CD4-positive, alpha-beta T cell treated with Interleukin-6 at 100 ng/mL for 8 hours (primary cell): ENCODE measurements at places on chromosomes 2 and 18.

GRCh38 chr2:111205774-111206173 is 85.1 kb downstream of the BCL2L11 start:
- DNase-seq, result no peak

DNA sequence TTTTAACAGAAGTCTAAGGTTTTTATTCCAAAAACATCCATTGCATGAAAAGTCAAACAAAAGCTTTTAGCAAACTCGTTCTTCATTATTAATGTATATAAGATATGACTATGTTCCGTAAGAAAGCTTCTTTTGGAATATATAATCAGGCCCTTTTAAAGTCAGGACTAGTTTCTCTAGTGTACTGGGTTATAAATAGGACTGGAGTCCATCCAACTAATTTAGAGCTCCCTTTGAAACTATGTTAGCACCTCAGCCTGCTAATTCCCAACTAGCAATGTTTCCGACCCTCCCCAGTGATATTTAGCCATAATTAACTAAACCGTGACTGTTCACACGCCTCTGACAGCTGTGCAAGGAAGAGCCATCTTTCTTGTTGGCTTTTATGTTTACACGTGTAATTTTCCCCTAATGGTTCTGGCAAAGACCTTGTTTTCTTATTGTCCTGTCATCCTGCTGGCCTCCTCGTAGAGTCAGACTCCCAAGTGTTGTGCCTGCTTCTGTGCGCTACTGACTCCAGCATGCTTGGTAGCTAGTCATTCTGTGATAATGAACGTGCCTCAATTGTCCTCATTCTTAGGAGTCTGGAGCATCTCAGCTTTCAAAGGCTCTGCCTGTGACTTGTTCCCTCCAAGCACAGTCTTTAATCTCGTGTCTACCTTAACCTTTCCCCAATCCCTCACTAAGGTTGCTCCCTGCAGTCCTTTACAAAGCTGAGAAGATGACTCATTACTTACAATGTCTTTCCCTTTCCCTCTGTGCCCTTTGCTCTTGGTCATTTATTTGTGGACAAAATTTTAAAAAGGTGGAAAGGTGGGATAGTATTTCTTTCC is 172.2 kb upstream of the RASGRP3 start:
- no peak for DNase-seq

- DNase-seq, result no peak
Observed at GRCh38 chr2:83967854-83968253, 491.2 kb downstream of the SUCLG1 start.

- DNase-seq, result peak; percentile 41
Observed at GRCh38 chr2:58042486-58042970, 4.1 kb upstream of the VRK2 start.

DNA sequence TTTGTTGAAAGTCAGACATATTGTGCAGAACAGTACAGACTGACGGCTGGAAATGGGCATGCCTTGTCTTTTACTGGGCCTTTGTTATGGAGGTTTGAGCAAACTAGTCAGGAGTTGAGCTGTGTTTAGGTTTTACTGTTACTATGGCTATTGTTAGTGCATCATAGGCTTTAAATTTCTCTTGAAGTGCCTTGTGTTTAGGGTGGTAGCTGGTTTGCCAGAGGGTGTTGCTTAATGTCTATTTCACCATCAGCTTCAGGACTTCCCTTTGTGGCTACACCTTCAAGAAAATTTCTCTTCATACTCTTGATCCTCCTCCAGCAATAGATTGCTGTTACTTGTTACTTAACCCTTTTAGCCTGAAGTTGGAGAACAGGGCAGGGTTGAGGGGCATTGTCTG is 104.6 kb downstream of the CAPN13 start:
- no peak for DNase-seq

GRCh38 chr2:145344076-145344724 is 824.3 kb upstream of the ZEB2 start:
- no peak for DNase-seq

DNA sequence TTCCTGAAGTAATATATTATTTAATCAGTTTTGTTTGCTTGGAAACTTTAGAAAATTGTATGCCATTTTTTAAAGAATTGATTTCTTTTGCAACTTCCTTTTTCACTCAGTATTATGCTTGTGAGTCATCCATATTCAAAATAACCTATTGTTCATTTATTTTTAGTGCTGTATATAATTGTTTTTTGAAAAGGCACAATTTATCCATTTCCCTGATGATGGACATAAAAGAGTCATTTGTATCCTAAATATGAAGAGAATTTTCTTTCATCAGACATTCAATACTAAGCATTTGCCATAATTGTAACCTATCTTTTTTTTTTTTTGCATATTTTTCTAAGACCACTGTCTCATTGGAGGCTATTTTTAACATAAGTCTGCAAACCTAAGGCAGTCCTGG is 134.1 kb upstream of the SERPINE2 start:
- DNase-seq, result no peak

GRCh38 chr18:46953195-46953594 is 35.8 kb downstream of the KATNAL2 start:
- no peak for DNase-seq

DNA sequence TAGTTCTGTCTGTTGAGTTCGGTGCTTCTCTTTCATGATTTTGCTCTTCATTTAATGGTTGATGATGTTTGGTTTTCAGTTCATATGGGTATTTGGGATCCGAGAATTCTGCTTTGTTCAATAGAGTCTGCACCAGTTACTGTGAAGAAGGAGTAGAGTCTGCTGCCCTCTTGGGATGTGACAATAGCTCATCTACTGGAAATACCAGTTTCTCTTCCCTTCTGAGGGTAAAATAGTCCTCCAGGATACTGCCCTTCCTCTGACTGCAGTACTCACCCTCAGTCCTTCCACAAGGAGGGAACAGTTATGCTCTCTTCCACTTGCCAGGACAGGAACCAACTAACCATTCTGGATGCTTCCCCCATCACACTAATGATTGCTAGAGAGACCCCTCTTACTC is 12.5 kb upstream of the TNFAIP6 start:
- no peak for DNase-seq

GRCh38 chr2:227960317-227960716 is 88.9 kb downstream of the DAW1 start:
- DNase-seq, result no peak

- no peak for DNase-seq
Observed at GRCh38 chr2:132758995-132759394, 89.0 kb upstream of the LYPD1 start.

GRCh38 chr18:67410075-67411070 is 106.1 kb downstream of the DSEL start:
- no peak for DNase-seq

GRCh38 chr18:55880617-55881016 is 292.6 kb upstream of the TCF4 start:
- no peak for DNase-seq

GRCh38 chr2:193267496-193268002 is 1072.8 kb upstream of the TMEFF2 start:
- no peak for DNase-seq

- DNase-seq, result no peak
Observed at GRCh38 chr2:47237375-47238334, 82.5 kb upstream of the STPG4 start.

GRCh38 chr2:15436195-15436594 is 124.9 kb downstream of the NBAS start:
- no peak for DNase-seq

GRCh38 chr2:183409662-183410061 is 285.4 kb downstream of the NUP35 start:
- no peak for DNase-seq

DNA sequence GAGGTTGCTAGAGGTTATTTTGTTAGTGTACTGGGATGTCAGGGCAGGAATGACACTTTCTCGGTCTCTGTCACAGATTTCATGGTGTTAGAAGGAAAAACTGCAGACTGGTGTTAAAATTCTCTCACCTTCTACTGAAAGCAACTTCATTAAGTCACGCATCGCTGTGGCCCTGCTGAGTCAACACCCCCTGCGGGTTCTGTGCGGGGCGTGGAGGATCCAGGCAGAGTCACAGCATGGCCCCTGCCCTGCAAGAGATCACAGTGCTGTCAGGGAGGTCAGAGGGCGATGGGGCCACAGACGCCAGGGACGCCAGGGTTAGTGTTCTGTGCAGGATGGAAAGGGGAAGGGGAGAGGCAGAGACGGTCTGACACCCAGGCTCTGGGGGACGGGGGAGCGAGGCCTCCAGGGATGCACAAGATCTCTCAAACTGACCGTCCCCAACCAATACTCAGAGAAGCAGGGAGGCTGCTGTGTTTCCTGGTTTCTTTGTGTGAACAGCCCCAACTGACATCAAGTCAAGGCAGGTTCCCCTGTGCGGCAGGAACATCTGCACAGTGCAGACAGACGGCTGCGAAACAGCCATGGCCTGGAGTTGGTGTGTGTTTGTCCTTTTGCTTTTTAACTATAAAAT is 354.9 kb upstream of the SALL3 start:
- no peak for DNase-seq

DNA sequence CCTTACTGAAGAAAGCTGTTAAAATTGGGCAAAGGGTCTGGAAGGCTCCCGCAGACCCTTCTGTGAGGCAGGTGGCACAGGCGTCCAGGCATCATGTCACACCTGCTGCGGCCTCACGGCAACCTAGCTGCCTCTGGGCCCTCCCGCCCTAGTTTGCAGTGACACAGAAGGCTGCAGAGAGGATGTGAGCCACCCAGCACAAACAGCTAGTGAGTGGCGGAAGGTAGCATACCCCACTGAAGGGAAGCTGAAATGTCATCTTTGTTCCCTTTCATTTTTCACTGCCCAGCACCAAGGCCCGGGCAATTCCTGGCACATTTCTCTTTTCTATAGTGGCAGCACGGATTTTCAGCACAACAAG is 53.8 kb downstream of the TRAPPC12 start:
- no peak for DNase-seq

GRCh38 chr18:36471393-36471792 is 173.9 kb downstream of the FHOD3 start:
- no peak for DNase-seq

- DNase-seq, result no peak
Observed at GRCh38 chr2:112031473-112032223, 23.4 kb upstream of the TMEM87B start.

GRCh38 chr2:196205881-196206435 is 34.6 kb upstream of the STK17B start:
- DNase-seq, result no peak

- DNase-seq, result no peak
Observed at GRCh38 chr2:216206041-216206703, 97.0 kb downstream of the XRCC5 start.
